Dorsolateral prefrontal cortex (tissue), 122 donors: ENCODE measurements at places on chromosomes 16 and 17.

DNA sequence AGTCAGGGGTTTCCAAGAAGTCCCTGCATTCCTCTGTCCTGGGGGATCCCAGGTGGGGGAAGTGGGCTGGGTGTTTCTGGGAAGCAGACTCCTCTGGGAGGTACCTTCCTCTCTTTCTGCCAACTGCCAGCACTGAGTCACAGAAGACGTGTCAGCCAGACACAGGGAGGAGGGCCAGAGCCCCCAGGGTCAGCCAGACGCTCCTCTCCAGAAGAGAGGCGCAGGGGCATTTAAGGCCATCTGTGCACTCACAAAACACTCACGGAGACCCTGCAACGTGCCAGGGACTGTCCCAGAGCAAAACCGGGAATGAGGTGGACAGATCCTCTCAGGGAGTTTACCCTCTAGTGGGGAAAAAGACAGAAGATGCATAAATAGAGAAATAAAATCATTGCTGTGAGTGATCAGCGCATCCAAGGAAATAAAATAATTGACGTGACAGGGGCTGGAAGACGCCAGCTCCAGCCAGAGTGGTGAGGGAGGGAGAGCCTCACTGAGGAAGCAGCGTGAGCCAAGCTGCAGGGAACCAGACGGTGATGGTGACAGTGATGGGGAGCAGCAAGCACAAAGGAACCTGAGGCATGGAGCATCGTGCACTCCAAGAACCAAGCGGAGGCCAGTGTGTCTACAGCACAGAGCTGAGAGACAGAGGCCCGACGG lies 105.4 kb downstream of the ZNF423 start:
- DNase-seq: no peak

DNA sequence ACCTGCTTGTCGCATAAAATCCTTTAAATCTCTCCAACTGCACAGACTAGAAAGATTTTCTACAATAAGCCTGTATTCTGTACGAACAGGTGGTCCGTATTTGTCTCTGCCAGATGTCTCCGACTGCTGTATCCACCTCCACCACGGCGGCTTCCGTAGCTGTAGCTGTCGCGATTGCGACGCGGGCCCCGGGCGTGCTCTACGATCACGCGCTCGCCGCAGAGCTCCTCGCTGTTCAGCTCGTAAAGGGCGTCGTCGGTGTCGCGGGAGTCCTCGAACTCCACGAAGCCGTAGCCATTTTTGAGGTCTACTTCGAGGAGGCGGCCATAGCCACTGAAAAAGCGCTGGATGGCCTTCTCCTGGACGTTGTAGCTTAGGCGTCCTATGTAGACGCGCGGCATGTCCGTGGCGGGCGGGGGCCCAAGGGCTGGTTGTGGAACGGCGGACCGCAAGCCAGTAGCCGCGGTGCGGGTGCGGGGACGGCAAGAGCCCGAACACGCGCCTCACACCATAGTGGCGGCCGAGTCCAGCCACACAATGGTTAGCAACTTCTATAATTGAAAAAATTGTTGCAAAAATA lies 36.1 kb downstream of the ZNF624 start:
- DNase-seq: no peak

DNA sequence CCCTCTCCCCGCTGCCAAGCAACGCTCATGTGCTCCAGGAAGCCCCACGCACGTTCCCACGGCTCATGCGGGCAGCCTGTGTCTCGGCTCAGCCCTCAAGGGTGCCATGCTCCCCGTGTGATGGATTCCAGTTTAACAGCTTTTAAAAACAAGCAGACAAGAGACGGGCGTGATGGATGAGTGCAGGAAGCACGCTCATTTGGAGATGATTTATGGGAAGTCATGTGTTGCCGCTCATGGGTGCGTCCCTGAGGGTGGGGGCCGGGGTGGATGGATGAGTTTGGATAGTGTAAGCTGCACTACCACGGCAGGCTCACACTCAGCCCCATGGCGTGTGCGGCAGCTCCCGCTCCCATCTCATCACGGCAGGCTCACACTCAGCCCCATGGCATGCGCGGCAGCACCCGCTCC lies 132.8 kb downstream of the RBFOX3 start:
- DNase-seq: no peak

DNA sequence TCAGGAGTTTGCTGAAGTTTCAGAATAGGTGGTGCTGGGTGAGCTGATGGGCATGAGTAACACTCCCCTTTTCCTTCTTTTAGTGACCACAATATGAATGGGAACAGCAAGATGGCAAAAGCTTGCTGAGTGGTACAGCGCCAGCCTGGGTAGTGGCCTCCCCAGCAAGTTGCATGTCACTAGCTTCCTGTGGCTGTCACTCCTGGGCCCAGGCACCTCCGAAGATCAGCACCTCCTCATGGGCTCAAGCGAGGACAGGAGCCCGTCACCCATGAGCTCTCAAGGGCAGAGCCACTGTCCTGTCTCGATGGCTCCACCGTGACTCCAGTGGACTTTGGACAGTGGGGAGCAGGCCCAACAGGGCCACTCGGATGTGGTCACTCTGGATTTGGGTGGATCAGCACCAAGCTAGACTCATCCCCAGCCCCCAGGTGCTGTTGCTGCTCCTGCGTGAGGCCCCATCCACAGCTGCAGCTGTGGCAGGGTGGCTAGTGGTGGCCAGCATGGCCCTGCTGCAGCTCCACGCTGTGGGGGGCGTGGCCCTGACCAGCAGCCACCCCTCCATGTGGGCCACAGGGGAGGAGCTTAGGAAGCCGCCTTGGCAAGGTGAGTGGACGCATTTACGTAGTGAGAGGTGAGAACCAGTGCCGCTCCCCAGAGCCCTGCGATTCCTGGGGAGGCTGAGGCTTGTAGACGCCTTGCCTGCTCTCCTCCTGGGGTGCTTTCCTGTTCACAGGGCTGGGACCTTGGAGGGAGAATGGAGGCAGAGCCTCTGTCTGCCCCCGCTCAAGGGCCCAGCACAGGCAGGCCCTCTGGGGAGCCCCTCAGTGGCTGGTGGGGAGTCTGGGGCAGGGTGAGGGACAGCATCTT lies 13.6 kb upstream of the DNASE1 start:
- no peak for DNase-seq

GRCh38 chr17:53426505-53426904 lies 396.2 kb upstream of the KIF2B start:
- DNase-seq: no peak

GRCh38 chr17:82332669-82333278 lies 792 bp downstream of the SECTM1 start:
- DNase-seq: no peak

DNA sequence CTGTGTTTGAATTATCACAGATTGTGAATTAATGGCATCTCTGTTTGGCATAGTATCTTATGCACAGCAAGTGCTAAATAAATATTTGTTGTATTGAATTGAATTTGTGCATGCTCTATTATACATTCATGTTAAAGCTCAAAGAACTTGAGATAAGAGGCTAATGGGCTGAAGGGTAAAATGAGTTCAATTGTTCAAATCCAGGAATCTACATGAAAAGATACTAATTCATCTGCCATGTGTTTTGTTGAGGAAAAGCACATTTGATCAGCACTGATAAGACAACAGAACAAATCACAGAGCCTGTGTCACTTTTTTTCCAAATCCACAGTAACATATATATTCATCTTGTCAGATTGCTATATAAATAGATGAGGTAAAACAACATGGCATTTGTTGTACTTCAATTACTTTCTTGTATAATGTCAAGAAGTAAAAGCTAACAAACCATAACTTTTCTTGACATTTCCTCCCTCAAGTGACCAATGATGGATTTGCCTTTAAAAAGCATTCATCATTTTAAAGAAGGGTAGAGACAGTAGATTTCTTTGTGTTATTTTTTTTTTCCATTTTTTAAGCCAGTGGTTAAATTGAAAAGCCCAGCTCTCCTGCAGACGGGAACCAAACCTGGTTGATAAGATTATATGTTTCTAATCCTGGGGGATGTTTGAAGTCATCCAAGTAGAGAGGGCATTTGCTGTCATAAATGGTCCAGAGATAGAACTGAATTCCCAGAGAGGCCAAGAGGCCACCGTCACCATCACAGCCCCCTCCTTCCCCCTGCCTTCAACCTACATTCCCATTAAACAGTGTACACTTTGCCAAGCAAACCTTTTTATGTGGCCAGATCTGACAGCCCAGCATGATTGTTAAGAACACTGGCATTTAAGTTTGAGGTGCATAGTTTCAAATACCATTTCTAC lies 123.0 kb downstream of the CHD9NB start:
- no peak for DNase-seq

- DNase-seq: no peak
Measured at GRCh38 chr16:51939378-51939871, 607.5 kb downstream of the TOX3 start.

GRCh38 chr17:31564291-31564690 lies 172.8 kb downstream of the RAB11FIP4 start:
- no peak for DNase-seq

GRCh38 chr17:61202564-61202963 lies 197.1 kb upstream of the TBX2 start:
- no peak for DNase-seq
